B cell (primary cell): ENCODE measurements at places on chromosomes 6 and 20. TPM values are rescaled to one million over a fixed set of nuclear protein-coding genes. Genes with fewer than 3 reads are reported as not detected.

The GJA10 gene
- not detected in 2 replicates for total RNA-seq

The OR2H1 gene
- total RNA-seq = not detected in 2 replicates

The NHSL1 gene
- 0.10 and 0.39 TPM in 2 replicates for total RNA-seq

The SLC22A2 gene
- total RNA-seq = not detected in 2 replicates

The CLPSL2 gene
- not detected in 2 replicates for total RNA-seq

The TSHZ2 gene
- 5.7 and 7.7 TPM in 2 replicates for total RNA-seq

The RGS19 gene
- total RNA-seq = 69.4 TPM in 2 replicates

The CST1 gene
- not detected in 2 replicates for total RNA-seq

The SLC26A8 gene
- total RNA-seq = not detected in 2 replicates

The HLA-G gene
- 6.4 and 8.8 TPM in 2 replicates for total RNA-seq

The TRIM31 gene
- total RNA-seq = not detected in 2 replicates

The ZNF165 gene
- total RNA-seq = 4.2 and 4.7 TPM in 2 replicates

The SYCP2 gene
- 4.5 and 4.7 TPM in 2 replicates for total RNA-seq

The MYBL2 gene
- 35.8 and 37.9 TPM in 2 replicates for total RNA-seq

The MATN4 gene
- total RNA-seq = not detected in 2 replicates

The MPIG6B gene
- 0.24 and 0.54 TPM in 2 replicates for total RNA-seq

The SCRT2 gene
- total RNA-seq = not detected in 2 replicates
